ENCODE measurements at places on chromosomes 7 and 10.

DNA sequence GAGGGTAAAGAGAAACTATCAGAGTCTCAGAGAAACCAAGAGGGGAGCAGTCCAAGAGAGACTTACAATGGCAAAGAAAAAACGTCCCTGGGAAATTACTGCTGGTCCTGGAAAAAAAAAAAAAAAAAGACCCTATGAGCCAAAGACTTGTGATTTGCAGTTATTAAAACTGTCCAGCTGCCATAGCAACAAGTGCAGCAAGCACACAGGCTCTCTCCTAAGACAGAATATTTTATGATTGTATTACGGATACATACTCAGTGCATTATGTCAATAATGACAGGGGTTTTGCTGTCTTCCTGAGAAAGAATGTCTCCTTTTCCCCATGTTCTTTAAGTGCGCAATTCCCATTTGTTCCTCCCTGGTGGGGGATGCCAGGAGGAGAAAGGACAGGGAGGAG lies 178.5 kb downstream of the GPAM start:
- no peak overlapping the region for H3K4me3 ChIP-seq
- no peaks in the 10 kb centered on the region for H3K4me1 ChIP-seq
- no peaks in the 10 kb centered on the region for H3K36me3 ChIP-seq
- no peak overlapping the region for H3K27ac ChIP-seq
- no peaks in the 10 kb centered on the region for H3K27me3 ChIP-seq

DNA sequence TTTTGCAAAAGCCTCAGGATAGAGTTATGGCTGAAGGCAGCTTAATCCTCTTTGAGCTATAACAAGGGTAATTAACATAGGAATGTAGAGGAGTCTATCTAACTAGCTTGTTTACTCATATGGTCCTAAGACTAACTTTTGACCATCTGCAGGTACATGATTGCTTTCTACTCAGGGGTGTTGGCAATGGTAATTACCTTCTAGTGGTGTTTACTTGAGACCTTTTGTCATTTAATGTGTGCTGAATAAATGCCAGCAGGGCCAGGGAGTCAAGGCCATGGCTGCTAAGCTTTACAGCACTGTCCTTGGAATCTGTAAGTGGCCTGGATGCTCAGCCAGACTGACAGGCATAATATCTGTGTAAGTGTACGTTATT lies 1325.0 kb downstream of the XPNPEP1 start:
- no peak overlapping the region for H3K27ac ChIP-seq
- H3K4me1 ChIP-seq = no peaks in the 10 kb centered on the region
- no peaks in the 10 kb centered on the region for H3K27me3 ChIP-seq
- H3K4me3 ChIP-seq = no peak overlapping the region

GRCh38 chr7:474605-475424 lies 44.8 kb downstream of the PDGFA start:
- peaks cover 10% of the 10 kb centered on the region for H3K4me1 ChIP-seq
- no peaks in the 10 kb centered on the region for H3K36me3 ChIP-seq
- no peak overlapping the region for H3K27ac ChIP-seq
- no peak overlapping the region for H3K4me3 ChIP-seq

DNA sequence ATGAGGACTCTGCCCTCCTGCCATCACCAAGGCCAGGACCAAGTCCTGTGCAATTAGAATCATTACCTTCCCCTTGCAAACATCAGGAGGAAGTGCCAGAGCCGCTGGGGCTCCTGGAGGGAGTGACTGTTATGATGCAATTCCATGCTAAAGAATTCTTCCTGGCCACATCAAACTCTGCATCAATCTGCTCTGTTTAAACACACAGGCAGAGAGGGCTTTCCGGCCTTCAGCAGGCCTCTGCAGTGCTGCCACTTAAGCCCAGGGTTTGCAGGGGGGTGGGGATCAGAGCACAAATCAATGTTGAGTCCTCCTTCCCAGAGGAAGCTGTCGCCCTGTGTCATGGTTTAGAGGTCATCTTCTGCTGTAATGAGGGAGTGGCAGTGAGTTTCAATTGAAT lies 58.1 kb downstream of the CTBP2 start:
- no peak overlapping the region for H3K4me3 ChIP-seq
- DNase-seq = no peak
- H3K36me3 ChIP-seq = no peaks in the 10 kb centered on the region
- no peak overlapping the region for H3K27ac ChIP-seq
- no peaks in the 10 kb centered on the region for H3K4me1 ChIP-seq

DNA sequence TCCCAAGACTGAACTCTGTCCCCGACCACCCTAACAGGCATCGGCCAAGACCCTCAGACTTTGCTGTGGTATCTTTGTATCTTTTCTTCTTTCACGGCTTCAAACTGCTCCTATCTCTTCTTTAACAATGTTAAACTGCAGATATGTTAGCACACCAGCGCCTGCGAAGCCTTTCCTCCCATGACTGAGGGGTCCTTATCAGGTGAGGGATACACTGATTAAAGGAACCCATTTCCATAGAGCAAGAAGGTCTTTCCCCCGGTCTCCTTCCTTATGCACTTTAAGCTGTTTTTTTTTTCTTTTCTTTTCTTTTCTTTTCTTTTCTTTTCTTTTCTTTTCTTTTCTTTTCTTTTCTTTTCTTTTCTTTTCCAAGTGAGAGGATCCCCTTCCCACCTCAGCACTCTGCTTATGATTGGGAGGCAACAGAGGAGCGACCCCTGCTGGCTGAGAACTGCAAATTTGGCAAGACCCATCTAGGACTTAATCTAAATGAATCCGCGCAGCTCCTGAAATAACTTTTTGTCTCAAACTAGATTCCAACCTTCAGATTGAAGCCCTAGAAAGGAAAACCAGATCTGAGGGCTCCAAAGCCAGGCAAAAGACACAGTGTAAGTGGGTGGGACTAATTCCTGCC lies 109.9 kb downstream of the ITGB8 start:
- H3K4me1 ChIP-seq = no peaks in the 10 kb centered on the region
- H3K36me3 ChIP-seq = no peaks in the 10 kb centered on the region
- H3K27ac ChIP-seq = no peak overlapping the region
- DNase-seq = no peak
- no peaks in the 10 kb centered on the region for H3K27me3 ChIP-seq

DNA sequence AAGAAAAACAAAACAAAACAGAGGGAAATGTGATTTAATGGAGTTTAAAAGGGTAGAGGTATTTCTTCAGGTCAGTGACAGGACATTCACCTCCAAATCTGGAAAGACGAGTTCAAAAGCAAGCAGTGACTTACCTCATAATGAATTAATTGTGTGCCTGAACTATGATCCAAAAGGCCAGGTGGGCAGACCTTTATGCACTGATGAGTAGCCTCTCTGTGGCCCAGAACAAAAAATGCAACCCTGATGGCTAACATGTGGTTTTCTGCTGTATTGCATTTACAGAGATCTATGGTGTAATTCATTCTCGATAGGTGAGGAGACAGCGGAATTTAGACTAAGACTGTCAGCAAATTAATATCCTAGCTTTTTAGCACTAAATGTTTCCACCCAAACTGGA lies 142.0 kb downstream of the HDAC9 start:
- no peaks in the 10 kb centered on the region for H3K36me3 ChIP-seq
- H3K27ac ChIP-seq = no peak overlapping the region
- H3K4me1 ChIP-seq = no peaks in the 10 kb centered on the region
- no peaks in the 10 kb centered on the region for H3K27me3 ChIP-seq
- no peak overlapping the region for H3K4me3 ChIP-seq
- no peak for DNase-seq

- no peak for DNase-seq
- H3K36me3 ChIP-seq = no peaks in the 10 kb centered on the region
- H3K4me1 ChIP-seq = no peaks in the 10 kb centered on the region
- H3K27me3 ChIP-seq = no peaks in the 10 kb centered on the region
These were observed 50.4 kb upstream of the EBF3 start for GRCh38 chr10:130014263-130015074.

DNA sequence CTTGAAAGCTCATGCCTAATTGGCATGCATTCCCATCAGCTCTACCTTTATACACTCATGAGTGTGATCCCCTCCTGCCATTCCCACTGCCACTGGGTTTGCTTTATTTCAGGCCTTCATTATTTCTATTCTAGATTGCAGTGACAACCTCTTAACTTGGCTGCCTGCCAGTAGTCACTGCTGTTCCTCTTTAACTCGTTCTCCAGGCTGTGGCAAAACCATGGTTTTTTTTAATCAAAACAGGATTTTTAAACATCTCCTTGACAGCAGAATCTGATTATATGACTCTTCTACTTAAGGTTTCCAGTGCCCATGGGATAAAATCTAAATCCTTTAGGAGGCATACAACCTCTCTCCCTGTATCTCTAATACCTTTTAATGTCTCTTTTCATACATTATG lies 223.7 kb upstream of the PCDH15 start:
- no peaks in the 10 kb centered on the region for H3K27me3 ChIP-seq
- H3K4me1 ChIP-seq = no peaks in the 10 kb centered on the region
- no peak overlapping the region for H3K27ac ChIP-seq

DNA sequence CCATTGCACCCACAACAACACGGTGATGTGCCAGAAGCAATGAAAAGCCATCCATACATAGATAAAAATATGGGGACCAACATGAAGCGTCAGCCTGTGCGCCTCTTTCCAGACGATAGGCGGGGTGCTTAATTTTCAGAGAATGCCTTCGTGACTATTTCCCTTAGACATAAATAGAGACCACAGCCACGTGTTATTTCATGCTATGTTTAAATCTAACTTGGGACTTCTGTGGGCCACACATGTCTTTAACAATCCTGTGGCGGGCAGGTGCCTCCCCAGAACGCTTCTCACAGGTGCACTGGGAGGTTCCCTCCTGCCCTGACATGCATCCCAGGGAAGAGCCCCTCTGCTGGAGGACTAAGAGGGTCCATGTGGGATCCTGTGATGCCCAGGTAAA lies 259.7 kb downstream of the ADARB2 start:
- no peaks in the 10 kb centered on the region for H3K4me1 ChIP-seq
- H3K27ac ChIP-seq = no peak overlapping the region
- H3K4me3 ChIP-seq = no peak overlapping the region
- no peaks in the 10 kb centered on the region for H3K27me3 ChIP-seq

DNA sequence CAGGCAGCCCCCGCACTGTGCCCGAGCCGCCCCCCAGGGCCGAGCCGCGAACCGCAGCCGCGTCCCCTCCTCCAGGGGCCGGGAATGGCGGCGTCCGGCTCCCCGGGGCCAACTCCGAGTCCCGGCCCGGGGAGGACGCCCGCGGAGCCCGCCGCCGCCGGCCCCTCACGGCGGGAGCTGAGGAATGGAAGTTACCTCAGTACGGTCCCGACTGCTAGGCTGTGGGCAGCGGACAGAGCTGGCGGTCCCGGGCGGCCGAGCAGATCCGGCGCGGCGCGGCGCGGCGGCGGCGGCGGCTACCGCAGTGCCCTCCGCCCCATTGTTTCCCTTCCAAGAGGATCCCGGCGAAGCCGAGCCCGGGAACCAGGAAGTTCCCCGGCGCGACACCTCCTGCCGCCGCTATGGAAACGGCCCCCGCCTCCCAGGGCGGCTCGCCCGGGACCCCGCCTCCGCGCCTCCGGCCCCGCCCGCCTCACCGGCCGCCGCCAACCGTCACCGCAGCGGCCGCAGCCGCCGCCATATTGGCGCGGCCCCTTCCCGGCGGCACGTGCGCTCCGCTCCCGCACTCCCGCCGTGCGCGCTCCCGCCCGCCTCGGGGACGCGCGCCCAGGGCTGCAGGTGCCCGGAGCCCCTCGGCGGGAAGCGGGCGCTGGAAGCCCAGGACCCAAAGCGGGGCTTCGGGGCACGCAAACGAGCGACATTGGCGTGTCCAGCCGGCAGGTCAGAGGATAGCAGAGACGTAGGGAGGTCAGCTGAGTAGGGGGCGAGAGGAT lies at the start of gene USP6NL:
TSS of gene USP6NL (minus strand) at position 403 of the 773 bp plus-strand sequence. CDS start 14,016 bp downstream, outside the sequence.
- H3K27ac ChIP-seq = peak within 1 kb of the TSS; percentile 83
- no peaks in the 10 kb centered on the region for H3K36me3 ChIP-seq
- peaks cover 5% of the 10 kb centered on the region for H3K4me1 ChIP-seq
- peak; percentile 35 for DNase-seq
- H3K4me3 ChIP-seq = peak within 1 kb of the TSS; percentile 93

GRCh38 chr7:102322202-102322715 lies 34.0 kb downstream of the SPDYE6 start:
- H3K27ac ChIP-seq = no peak overlapping the region
- H3K4me3 ChIP-seq = no peak overlapping the region
- no peaks in the 10 kb centered on the region for H3K36me3 ChIP-seq
- no peaks in the 10 kb centered on the region for H3K4me1 ChIP-seq
- no peak for DNase-seq
- no peaks in the 10 kb centered on the region for H3K27me3 ChIP-seq

DNA sequence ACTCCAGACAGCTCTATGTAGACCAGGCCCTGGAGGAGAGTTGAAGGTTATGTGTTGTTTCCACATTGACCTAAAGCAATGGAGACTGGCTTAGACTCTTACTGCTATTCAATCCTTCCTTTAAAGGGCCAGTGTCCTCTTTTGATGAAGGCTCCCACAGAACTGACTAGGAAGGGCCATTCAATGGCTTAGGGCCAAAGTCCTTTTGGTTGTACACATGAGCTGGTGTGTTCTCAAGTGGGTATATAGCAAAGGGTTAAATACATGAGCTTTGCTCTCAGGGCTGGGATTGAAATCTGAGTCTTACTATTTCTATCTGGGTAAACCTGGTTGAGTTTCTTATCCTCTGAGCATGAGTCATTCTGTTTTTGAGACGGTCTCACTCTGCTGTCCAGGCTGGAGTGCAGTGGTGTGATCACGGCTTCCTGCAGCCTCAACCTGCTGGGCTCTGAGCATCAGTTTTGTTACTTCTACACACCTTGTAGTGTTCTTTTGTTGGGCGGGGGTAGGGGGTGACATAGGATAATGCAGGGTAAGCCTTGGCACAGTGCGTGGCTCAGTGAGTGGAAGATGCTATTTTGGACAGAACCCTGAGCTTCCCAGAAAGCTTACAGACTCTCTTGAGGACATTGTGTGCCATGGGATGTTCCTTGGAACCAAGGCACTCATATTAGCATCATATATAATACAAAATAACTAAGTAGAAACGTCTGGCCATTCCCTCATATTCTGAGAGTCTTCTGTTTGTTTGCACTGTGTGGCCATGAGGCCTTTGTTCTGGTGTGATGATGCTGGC lies 90.1 kb downstream of the ABCC2 start:
- H3K4me3 ChIP-seq = no peak overlapping the region
- no peaks in the 10 kb centered on the region for H3K27me3 ChIP-seq
- no peak overlapping the region for H3K27ac ChIP-seq

- no peak for DNase-seq
- no peak overlapping the region for H3K4me3 ChIP-seq
These were observed 113.1 kb downstream of the LRRC4 start for GRCh38 chr7:127918130-127918529.

GRCh38 chr10:7512487-7512886 lies 101.7 kb upstream of the SFMBT2 start:
- no peaks in the 10 kb centered on the region for H3K4me1 ChIP-seq
- DNase-seq = no peak
- no peaks in the 10 kb centered on the region for H3K36me3 ChIP-seq
- H3K27ac ChIP-seq = no peak overlapping the region
- no peak overlapping the region for H3K4me3 ChIP-seq

DNA sequence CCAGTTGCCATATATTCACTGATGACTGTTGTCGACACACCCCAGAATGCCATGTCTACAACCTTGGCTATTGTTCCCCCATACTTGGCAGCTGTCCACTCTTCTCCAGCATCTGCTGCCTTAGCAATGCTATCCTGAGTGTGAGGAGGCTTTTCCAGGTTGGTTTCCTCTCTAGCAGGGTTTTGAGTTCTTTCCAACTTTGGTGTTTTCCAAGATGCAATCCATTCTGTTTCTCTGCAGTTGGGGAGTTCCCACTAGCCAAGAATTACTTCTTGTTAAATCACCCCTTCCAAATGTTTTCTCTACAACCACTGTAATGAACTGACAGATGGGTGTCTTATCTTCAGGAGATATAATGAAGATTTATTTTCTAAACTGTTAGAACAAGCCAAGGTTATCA lies 617.4 kb downstream of the CCSER2 start:
- no peak for DNase-seq
- H3K36me3 ChIP-seq = no peaks in the 10 kb centered on the region
- H3K4me3 ChIP-seq = no peak overlapping the region
- H3K27ac ChIP-seq = no peak overlapping the region
- H3K27me3 ChIP-seq = no peaks in the 10 kb centered on the region
- no peaks in the 10 kb centered on the region for H3K4me1 ChIP-seq

All from thoracic aorta (tissue), 2 donors.